ENCODE measurements at places on chromosomes 3 and 15.

DNA sequence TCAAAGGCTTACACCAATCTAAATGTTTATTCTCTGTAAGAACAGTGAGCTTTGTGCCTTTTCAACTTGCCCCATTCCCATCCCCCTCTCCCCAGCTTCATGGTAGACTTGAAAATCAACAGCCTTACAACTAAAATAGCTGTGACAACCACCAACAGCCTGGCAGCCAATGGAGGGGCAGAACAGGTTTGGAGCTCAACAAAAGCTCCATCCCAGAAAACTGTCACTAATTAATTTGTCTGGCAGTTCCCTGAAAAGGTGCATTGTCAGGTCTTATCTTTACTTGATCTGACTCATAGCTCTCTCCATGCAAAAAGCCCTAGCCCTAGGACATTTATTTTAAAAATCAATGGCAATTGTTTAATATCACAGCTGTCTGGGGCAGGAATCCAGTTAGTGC lies 22.6 kb downstream of the MTHFS start:
- DNase-seq = no peak

- peak; percentile 14 for DNase-seq
These were observed 79.2 kb downstream of the P3H2 start for GRCh38 chr3:190041333-190042041.

DNA sequence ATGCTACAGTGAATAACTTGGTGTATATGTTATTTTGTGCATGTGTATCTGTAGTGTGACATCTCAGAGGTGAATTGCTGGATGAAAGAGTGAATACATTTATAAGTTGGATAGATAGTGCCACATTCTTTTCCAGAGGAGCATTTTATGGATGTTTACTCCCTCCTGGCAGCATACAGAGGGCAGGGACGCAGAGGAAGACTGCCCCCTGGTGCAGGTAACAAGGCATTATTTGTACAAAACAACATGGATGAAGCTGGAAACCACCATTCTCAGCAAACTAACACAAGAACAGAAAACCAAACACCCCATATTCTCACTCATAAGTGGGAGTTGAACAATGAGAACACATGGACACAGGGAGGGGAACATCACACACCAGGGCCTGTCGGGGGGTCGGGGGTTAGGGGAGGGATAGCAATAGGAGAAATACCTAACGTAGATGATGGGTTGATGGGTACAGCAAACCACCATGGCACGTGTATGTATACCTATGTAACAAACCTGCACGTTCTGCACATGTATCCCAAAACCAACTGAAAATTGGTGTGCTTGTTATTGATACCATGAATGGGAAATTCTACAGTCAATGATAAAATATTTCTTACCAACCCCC lies 57.9 kb upstream of the CTXND1 start:
- peak; percentile 34 for DNase-seq

- peak; percentile 84 for DNase-seq
These were observed 168.2 kb downstream of the MBNL1 start for GRCh38 chr3:152436707-152437590.

Data from NCI-H82 (cell line).